ENCODE measurements at places on chromosomes 3 and 15.
A peak's percentile ranks its signal among the peaks of the same experiment; 100 is the strongest.

DNA sequence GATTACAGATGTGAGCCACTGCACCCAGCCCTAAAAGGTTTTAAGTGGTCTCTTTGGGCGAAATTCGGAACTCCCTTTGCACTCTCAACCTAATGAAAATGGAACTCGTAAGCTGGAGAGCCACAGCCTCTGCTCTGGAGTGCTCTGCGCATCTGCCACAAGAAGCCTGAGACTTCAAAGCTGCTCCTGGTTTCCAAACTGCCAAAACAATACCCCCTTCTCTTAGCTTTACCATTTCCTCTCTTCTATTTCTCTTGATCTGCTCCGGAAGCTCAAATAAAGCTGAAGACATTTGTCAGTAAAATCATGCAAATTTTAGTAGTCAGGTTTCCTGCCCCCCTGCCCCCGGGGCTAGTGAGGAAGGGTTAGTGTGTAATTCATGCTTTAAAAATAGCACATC, 312.7 kb downstream of the MFSD1 start:
- no peak for DNase-seq

DNA sequence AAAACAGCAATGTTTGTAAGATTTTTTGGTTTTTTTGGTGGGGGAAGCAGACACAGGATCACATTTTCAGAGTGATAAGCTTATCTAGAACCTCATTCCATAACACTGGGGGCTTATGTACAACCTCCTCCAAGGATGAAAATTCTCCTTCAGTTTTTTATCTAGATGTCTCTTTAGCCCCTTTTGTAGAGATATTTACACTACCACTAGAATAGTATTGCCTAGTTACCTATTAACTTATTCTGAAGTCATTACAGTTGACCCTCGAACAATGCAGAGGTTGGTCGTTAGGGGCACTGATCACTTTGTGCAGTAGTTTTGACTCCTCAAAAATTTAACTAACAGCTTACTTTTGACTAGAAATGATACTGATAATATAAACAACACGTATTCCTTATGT, 32.8 kb downstream of the IFT57 start:
- DNase-seq, result no peak

DNA sequence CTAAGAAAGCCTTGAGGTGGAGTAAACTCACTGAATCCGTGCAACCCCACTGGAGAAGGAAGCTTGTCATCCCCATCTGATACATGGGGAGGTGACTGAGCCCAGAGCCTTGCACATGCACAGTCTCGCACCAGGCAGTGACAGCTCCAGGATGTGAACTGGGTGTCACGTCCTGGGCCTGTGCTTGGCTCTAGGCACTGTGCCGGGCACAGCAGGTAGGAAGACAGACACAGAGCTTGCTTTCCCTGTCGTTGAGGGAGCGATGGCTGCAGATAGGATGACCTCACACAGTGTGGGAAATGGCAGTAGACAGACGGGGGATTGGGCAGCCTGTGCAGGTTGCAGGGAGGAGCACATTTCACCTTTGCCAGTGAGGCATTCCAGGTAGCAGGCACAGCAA, 12.2 kb upstream of the ATP2B2 start:
- no peak for DNase-seq

DNA sequence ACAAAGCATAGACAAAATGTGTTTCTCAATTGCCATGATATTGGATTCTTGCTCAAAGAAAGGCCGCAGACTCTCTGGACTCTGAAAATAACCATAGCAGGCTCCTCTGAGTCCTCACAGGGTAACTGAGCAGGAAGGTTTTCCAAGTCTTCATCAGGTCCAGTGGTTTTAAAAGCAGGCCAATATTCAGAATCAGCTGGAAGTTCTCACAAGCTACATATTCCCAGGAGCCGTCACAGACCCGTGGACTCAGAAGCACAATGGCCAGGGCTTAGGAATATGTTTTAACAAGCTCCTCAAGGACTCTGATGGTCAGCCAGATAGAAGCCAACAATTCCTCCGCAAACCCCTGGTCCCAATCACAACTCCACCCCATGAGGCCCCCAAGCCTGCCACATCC, 256.1 kb upstream of the ADAMTS9 start:
- DNase-seq, result no peak

DNA sequence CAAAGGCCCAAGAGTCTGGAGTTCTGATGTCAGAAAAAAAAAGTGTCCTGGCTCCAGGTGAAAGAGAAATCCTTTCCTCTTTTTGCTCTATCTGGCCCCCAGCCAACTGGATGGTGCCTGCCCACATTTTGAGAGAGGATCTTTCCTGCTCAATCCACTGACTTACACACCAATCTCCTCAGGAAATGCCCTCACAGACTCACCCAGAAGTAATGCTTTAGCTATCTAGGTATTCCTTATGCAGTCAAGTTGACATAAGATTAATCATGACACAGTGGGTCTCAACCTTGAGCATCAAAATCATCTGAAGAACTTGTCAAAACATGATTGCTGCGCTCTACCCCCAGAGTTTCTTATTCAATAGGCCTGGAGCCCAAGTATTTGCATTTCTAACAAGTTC, 31.2 kb downstream of the STRIT1 start:
- no peak for DNase-seq

GRCh38 chr15:44325568-44325967, 37.0 kb downstream of the GOLM2 start:
- no peak for DNase-seq

DNA sequence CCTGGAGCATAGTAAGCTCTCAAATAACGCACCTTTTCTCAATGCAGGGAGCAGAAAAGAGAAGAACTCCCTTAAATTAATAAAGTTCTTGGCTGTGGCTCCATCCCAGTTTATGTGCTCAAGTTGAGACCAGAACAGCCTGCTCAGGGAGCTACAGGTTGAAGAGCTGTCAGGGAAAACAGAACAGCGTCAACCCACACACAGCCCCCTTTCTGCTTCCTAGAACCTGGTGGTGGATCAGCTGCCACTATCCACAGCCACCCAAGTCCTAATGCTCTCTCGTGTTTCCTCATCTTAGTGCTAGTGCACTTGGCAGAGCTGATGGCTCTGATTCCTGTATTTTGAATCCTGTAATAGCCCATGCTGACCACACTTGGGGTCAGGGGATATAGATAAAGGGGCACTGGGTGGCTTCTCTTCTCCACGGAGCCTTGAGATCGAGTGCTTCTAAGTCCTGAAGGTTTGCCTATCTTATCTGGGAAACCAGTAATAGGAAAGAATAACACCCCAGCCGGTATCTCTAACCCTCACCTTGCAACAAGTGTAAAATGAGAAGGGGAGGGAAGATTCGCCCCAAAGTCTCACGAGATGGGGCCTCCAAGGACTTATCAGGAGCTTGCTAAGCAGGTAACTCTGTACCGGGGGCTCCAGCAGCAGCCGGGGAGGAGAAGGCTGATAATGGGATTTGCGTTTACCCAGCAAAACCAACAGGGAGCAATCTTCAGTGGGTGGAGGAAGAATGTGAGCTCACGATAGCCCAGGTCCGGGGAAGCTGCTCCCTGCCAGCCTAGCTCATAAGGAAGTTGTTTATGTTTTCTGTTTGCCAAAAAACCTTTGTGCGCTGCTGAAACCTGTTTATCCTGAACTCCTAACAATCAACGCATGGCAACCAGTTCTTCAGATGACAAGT, 136.2 kb upstream of the ICE2 start:
- no peak for DNase-seq

DNA sequence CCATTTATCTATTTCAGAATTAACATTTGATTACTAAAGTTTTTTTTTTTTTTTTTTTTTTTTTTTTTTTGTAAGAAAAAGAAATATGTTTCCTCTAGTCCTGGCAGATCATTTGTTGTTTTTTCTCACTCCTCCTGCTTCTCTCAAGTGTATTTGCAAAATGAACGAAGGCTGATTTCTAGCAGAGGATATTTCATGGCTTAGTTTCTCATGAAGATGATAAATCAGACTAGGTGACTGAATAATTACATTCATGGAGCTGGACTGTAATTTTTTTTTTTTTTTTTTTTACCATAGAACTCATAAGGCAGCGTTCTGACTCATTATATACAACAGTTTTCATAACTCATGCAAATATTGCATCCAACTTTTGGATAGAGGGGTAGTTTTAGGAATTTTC, 332.5 kb upstream of the SEMA6D start:
- no peak for DNase-seq

DNA sequence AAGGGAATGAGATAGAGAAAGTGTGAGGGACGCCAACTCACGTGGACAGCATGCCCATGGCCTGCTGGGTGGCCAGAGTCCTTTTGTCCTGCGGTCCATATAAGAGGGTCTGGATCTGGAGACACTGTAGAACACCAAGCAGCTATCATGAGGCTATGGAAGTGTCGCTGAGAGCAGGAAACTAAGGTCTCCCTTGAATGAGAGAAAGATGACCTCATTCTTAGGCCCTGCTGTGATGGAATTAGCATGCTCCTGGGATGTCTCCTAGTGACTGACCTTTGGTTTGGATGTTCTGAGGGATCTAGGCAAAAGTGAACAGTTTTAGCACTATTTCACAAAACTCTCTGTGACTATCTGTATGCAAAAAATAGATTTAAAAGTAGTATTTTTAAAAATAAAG, 34.4 kb downstream of the SYNM start:
- peak; percentile 26 for DNase-seq

- DNase-seq, result no peak
These were observed 456.5 kb downstream of the IL5RA start for GRCh38 chr3:2653706-2654105.

GRCh38 chr15:100254691-100255090, 87.1 kb downstream of the ADAMTS17 start:
- DNase-seq, result no peak

- no peak for DNase-seq
These were observed 615.6 kb upstream of the DPPA4 start for GRCh38 chr3:109952924-109953323.

- no peak for DNase-seq
These were observed 291.6 kb upstream of the TGFBR2 start for GRCh38 chr3:30314757-30315325.

DNA sequence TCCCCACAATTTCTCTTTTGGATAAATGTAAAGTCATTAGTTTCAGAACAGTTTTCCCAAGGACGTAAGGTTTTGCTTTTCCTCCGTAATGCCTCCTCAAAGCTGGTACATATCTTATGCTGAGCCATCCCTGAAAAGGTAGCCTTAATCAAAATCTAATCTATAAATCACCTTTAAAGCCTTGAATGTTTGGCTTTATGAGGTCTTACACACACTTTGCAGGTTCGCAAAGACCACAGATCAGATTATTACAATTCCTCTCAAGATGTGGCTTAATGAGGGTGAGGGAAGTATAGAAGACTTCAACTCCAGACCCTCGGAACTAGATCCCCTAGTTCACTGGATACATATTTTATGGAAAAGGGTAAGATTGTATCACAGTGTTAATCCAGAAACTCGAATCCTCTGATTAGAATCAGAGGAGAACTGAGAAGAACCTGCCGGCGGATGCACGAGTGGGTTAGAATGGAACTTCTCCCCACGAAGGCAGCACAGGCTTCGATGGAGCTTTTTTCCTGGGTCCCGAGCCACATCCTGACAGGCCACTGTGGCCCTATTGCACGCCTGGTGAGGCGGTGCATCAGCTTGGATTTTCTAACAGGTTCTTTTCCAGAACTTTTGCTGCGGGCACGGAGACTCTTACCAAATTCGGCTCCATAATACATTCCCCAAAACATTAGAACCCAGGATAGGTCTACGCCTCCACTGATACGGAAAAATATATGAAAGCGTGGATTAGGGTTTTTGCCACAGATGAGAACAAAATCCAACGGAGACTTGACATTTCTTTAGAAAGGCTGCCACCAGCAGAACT, 1.2 kb downstream of the CTXND1 start:
- DNase-seq, result no peak

GRCh38 chr15:92079647-92080255, 226.2 kb downstream of the SLCO3A1 start:
- DNase-seq, result no peak

DNA sequence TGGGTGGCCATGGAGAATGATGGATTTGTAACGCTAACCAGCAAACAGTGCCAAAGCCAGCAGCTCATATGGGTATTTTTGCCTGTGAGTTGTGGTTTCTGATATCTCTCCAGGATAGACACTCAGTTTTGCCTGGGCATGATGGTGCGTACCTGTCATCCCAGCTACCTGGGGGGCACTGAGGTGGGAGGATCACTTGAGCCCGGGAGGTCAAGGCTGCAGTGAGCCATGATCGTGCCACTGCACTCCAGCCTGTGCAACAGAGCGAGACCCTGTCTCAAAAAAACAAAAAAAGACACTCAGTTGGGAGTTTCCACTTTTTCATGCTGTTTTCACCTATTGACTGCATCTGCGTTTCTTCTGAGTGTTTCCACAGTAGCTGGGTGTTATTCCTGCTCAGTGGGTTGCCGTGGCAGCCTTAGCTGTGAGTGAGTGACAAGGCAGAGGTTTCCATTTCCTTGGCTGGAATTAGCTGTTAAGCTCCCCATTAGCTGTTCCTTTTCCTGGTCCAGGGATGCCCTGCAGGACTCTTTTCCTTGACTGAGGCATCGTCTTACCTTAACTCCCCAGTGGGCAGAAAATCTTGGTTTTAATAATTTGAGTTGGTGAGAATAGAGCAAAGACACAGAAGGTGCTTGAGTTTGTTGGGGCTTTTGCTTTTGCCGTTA, 14.2 kb upstream of the RPP14 start:
- no peak for DNase-seq

DNA sequence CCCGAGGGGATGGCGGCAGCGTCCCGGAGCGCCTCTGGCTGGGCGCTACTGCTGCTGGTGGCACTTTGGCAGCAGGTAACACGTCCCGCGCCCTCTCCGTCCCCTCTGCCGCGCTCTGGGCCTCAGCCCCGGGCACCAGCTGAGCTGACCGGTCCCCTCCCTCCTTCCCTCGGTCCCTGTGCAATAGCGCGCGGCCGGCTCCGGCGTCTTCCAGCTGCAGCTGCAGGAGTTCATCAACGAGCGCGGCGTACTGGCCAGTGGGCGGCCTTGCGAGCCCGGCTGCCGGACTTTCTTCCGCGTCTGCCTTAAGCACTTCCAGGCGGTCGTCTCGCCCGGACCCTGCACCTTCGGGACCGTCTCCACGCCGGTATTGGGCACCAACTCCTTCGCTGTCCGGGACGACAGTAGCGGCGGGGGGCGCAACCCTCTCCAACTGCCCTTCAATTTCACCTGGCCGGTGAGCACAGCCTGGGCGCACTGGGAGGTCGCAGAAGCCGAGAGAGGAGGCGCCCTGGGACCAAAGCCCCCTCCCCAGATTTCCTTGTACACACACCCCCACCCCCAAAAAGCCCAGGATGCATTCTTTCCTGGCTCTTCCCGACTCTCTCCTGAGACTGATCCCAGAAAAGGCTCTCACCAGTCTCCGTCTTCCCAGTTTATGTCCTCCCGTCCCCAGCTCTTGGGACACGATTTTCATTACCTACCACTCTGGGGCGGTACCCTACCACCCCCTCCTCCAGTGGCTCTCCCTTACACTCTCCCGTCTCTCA, 705 bp downstream of the DLL4 start:
- peak; percentile 56 for DNase-seq
